Osteoblast (primary cell): ENCODE measurements at places on chromosomes 3 and 15. TPM values are rescaled to one million over a fixed set of nuclear protein-coding genes. Genes with fewer than 3 reads are reported as not detected.
A peak's percentile ranks its signal among the peaks of the same experiment; 100 is the strongest.

DNA sequence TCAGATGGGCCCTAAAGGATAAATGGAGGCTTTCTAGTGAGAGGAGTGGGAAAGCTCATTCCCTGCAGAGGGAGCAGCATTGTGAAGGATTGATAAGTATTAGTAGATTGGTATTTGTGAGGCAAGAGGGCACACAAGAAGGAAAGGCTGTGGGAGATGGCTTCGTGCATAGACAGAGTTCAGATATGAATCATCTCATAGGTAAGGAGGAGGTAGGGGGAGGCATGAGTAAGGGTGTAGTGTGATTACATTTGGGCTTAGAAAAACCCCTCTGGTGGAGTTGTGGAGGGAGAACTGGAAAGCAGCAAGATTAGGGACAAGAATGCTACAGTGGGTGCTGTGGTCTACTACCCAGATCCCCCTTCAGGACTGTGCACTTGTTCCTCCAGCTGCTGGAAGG lies 29.6 kb downstream of the ONECUT1 start:
- H3K36me3 ChIP-seq: no peaks in the 10 kb centered on the region
- DNase-seq: no peak
- no peak overlapping the region for H3K27ac ChIP-seq
- H3K4me3 ChIP-seq: no peak overlapping the region
- no peaks in the 10 kb centered on the region for H3K4me1 ChIP-seq
- H3K27me3 ChIP-seq: no peaks in the 10 kb centered on the region

Gene GCSAM
- total RNA-seq: under 0.01 and 0.36 TPM in 2 replicates

Gene CLDN16
- total RNA-seq: under 0.01 TPM in 1 of 2 replicates, not detected in the other

Gene ROBO1
- 52.2 and 69.8 TPM in 2 replicates for total RNA-seq

DNA sequence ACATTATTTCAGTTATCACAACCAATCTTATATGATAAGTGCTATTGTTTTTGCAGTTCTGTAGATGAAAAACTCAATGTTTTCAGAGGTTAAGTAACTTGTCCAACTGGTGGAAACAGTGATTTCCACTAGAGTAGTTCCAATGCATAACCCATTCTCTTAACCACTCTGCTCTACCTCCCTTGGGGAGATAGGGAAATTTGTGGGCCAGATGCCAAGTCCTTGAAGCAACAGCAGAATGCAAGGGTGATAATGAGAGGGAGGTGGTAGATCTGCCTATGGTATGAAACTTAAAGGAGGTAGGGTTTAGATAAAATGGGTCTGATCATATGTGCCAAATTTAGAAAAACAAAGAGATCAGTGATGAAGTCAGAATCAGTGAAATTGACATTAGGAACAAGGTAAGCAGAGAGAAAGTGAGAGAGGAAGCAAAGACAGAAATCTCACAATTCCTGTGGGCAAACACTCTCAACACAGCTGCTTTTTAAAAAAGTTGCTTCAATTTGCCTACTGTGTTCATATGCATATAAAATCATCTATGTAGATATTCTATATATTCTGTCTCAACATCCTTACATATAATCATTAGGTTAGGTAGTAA lies 50.5 kb upstream of the UBP1 start:
- no peak for DNase-seq
- no peak overlapping the region for H3K27ac ChIP-seq
- no peak overlapping the region for H3K4me3 ChIP-seq
- H3K4me1 ChIP-seq: no peaks in the 10 kb centered on the region
- no peaks in the 10 kb centered on the region for H3K36me3 ChIP-seq

GRCh38 chr15:27989838-27990237 lies 109.3 kb downstream of the OCA2 start:
- no peak overlapping the region for H3K4me3 ChIP-seq
- no peaks in the 10 kb centered on the region for H3K36me3 ChIP-seq
- no peak overlapping the region for H3K27ac ChIP-seq
- DNase-seq: no peak
- H3K27me3 ChIP-seq: no peaks in the 10 kb centered on the region

DNA sequence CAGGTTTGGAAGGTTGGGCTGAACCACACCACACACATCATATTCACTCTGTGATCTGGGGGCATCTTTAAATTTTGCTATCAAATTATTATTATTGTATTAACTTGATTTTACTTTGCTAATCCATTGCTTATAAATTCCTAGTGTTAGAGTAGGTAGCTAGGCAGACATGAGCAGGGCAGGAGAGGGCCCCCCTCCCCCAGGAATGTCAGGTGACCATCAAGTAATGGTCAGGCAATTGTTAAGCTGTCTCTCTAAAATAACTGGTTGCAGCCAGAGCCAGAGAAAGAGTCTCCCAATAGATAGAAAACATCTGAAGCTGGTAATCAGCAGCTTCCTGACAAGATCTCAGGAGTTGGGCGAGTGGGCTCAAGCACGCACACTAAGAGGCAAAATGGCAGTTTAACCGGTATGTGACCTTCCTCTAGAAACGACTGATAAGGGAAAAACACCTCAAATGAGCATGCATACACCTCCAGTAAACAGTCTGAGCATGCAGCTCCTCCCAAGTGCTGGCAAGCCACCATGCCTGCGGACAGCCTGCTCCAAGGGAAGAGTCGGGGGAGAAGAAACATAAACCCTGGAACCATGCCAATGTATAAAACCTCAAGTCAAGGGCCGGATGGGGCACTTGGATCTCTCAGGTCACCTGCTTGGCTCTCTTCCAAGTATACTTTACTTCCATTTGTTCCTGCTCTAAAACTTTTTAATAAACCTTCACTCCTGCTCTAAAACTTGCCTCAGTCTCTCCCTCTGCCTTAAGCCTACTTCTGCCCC lies 3.1 kb upstream of the CXCR6 start:
- H3K36me3 ChIP-seq: peaks cover 8% of the 10 kb centered on the region
- H3K27me3 ChIP-seq: no peaks in the 10 kb centered on the region
- DNase-seq: no peak
- H3K4me3 ChIP-seq: no peak overlapping the region

- peaks cover 8% of the 10 kb centered on the region for H3K36me3 ChIP-seq
- H3K27ac ChIP-seq: peak overlapping the region; percentile 7
- H3K4me3 ChIP-seq: no peak overlapping the region
- H3K27me3 ChIP-seq: no peaks in the 10 kb centered on the region
Observed at GRCh38 chr15:49490966-49491365, 67.9 kb downstream of the FGF7 start.

Gene XIRP1
- under 0.01 TPM in 2 replicates for total RNA-seq

DNA sequence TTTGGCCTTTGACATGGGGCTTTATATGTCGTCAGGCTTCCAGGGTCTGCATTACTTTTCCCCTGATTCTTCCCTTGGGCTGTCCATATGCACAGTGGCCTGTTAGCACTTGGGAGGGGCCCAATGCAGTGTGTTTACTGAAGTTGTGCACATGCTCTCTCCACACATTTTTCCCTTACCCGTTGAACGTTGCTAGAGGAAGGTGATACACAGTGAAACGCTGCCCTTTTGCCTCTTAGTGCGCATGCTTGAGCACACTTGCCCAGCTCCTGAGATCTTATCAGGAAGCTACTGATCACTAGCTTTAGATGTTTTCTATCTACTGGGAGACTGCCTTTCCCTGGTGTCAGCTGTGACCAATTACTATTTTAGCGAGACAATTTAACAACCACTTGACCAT lies 1198.0 kb downstream of the ROBO1 start:
- no peak overlapping the region for H3K4me3 ChIP-seq
- no peaks in the 10 kb centered on the region for H3K4me1 ChIP-seq
- DNase-seq: no peak
- H3K36me3 ChIP-seq: no peaks in the 10 kb centered on the region
- no peak overlapping the region for H3K27ac ChIP-seq

DNA sequence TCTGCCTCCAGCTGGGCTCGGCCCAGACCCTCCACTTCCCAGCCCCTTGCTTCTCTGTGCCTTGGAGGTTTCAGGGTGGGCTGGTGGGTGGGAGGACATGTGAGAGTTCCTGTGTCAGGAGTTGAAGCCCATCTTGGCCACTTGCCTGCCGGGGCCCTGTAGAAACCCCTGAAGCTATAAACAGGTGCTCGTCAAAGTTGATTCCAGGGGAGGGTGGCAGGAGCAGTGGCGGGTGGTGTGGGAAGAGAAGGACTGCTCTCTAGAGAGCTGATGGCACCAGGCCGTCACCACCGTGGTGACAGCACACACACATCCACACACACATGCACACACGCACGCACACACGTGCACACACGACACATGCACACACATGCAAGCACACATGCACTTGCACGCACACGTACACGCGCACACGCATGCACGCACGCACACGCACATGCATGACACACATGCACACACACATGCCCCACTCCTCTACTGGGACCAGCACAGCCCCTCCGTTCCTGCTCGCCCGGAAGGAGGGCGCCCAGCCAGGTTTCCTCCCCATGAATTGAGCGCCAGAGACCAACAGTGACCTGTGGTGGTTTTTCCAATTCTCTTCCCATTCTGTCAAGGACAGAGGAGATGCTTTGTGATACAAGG lies 56.3 kb upstream of the CGNL1 start:
- peak overlapping the region; percentile 75 for H3K27ac ChIP-seq
- no peaks in the 10 kb centered on the region for H3K36me3 ChIP-seq
- H3K4me3 ChIP-seq: no peak overlapping the region
- H3K27me3 ChIP-seq: no peaks in the 10 kb centered on the region

DNA sequence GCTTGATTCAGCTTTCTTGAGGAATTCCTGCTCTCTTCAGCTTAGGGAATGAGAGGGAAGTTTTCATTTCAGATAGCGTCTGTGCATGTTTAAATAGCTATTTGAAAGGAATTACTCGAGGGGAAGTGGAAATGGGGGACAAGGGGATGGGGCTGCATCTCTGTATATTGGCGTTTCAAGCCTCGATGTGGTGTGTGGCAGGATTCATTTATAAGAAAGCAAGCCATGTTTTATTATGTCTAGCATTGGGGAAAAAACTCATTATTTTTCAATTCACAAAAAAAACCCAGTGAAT lies 1.0 kb downstream of the ATP2C1 start:
- H3K4me1 ChIP-seq: peaks cover 26% of the 10 kb centered on the region
- H3K36me3 ChIP-seq: no peaks in the 10 kb centered on the region
- peak; percentile 72 for DNase-seq

DNA sequence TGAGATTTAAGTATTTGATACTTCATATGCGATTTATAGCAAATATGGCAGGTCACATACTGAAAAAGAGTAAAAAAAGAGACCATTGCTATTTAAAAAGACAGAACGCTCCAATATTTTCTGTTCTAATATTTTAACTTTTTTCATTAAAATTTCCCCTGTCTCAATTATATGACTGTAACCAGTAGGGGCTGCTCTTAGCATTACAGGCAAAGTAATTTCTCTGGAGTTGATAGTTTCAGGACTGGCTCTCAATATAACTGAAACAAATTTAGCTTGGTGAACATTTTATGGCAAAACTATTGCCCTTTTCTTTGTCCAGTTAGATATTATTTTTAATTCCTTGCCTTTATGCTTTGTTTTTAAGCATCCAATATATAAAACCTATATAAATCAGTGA lies 286.3 kb upstream of the ROBO2 start:
- H3K36me3 ChIP-seq: no peaks in the 10 kb centered on the region
- DNase-seq: no peak
- no peak overlapping the region for H3K27ac ChIP-seq
- H3K4me3 ChIP-seq: no peak overlapping the region
- no peaks in the 10 kb centered on the region for H3K4me1 ChIP-seq
- no peaks in the 10 kb centered on the region for H3K27me3 ChIP-seq

GRCh38 chr15:87628311-87628710 lies 628.2 kb downstream of the NTRK3 start:
- no peak overlapping the region for H3K27ac ChIP-seq
- H3K4me1 ChIP-seq: no peaks in the 10 kb centered on the region
- no peaks in the 10 kb centered on the region for H3K36me3 ChIP-seq
- H3K27me3 ChIP-seq: no peaks in the 10 kb centered on the region

- peaks cover 45% of the 10 kb centered on the region for H3K36me3 ChIP-seq
- H3K27me3 ChIP-seq: no peaks in the 10 kb centered on the region
- peak overlapping the region; percentile 75 for H3K4me3 ChIP-seq
- no peak for DNase-seq
- H3K27ac ChIP-seq: peak overlapping the region; percentile 95
Observed at GRCh38 chr15:60396100-60396499, 1.7 kb downstream of the ANXA2 start.

DNA sequence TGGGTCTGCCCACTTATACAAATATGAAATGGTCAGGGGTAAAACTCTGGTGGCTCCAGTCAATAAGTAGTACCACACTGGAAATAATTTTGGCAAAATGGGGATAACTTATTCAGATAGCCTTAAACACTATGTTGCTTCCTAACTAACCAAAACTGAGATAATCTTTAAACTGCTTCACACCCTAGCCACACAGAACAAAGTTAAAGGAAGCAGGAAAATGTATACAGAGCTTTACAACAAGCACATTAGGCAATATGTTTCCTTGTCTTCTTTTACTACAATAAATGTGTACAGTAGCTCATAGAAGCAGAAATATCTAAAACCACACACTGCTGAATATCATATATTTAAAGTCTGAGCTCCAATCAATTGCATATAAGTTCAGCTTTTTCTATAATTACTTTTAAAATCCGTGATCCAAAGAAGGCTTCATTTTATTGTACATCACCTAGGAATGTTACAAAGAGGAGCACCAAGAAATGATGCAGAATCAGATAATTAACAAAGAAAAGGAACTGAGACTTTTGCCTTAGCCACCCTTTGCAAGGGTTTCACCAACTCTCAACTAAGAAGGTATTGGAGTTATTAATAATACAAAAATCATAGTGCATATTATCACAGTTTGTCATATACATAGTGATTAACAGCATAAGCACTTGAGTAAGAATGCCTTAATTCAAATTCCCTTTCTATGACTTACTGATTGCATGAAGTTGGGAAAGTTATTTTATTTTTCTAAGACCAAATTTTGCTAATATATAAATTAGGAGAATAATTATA lies 9.2 kb upstream of the SSR3 start:
- H3K4me3 ChIP-seq: no peak overlapping the region
- H3K4me1 ChIP-seq: no peaks in the 10 kb centered on the region

GRCh38 chr3:126422121-126422520 lies 27.4 kb downstream of the CFAP100 start:
- no peak overlapping the region for H3K27ac ChIP-seq
- no peak overlapping the region for H3K4me3 ChIP-seq

Gene TRAIP
- total RNA-seq: 1.4 and 2.4 TPM in 2 replicates

GRCh38 chr3:25471081-25471768 lies 43.2 kb downstream of the RARB start:
- peaks cover 51% of the 10 kb centered on the region for H3K4me1 ChIP-seq
- DNase-seq: no peak
- peak overlapping the region; percentile 59 for H3K27ac ChIP-seq
- no peaks in the 10 kb centered on the region for H3K27me3 ChIP-seq
- no peaks in the 10 kb centered on the region for H3K36me3 ChIP-seq

DNA sequence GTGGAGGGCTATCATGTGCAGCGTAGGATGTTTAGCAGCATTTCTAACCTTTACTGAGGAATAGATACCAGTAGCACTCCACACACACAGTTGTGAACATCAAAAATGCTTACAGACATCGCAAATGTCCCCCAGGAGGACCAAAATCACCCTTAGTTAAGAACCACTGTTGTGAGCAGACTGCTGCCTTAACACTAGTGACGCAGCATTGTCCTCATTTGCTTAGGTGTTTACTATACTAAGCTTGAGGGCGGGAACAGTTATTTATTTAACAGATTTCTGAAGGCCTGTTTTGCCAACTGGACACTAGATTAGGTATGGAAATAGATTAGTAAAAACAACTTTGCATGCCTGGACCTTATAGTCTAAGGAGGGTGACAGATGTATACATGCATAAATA lies 2.3 kb downstream of the PPP2R3A start:
- peak overlapping the region; percentile 10 for H3K27ac ChIP-seq
- peaks cover 19% of the 10 kb centered on the region for H3K4me1 ChIP-seq
- no peaks in the 10 kb centered on the region for H3K27me3 ChIP-seq
- no peaks in the 10 kb centered on the region for H3K36me3 ChIP-seq
- no peak for DNase-seq
- H3K4me3 ChIP-seq: no peak overlapping the region

GRCh38 chr15:100330221-100330620 lies 11.6 kb downstream of the ADAMTS17 start:
- no peak for DNase-seq
- no peak overlapping the region for H3K4me3 ChIP-seq
- no peaks in the 10 kb centered on the region for H3K4me1 ChIP-seq
- H3K27me3 ChIP-seq: no peaks in the 10 kb centered on the region
- H3K36me3 ChIP-seq: no peaks in the 10 kb centered on the region
- no peak overlapping the region for H3K27ac ChIP-seq
